ENCODE measurements at places on chromosomes 3 and 15. TPM values are rescaled to one million over a fixed set of nuclear protein-coding genes. Genes with fewer than 3 reads are reported as not detected.

The UBE3A gene
- 121 TPM for polyA plus RNA-seq

DNA sequence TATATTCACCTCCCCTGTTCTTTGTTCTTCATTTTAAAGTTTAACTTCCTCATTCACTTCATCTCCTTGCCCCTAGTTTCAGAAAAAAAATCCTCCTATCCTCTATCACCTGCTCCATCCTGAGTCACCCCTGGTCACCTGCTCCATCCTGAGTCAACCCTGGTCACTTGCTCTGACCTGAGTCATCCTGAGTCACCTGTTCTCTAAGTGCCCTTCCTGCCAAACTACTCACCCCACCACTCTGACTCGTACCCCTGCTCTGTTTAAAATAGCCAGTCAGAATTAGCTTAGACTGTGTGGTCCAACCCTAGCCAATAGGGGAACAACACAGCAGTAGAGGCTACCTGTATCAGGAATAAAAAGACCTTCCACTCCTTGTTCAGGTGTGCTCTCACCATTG, 716.9 kb downstream of the ZBBX start:
- no peak for DNase-seq

GRCh38 chr3:145727476-145727875, 433.5 kb downstream of the PLOD2 start:
- no peak for DNase-seq

The SGO1 gene
- polyA plus RNA-seq: 6.7 TPM
